Umbilical cord (tissue), 2 donors: ENCODE measurements at places on chromosomes 13 and 19. TPM values are rescaled to one million over a fixed set of nuclear protein-coding genes. Genes with fewer than 3 reads are reported as not detected.
A peak's percentile ranks its signal among the peaks of the same experiment; 100 is the strongest.

Gene SWSAP1
- total RNA-seq = 0.48 TPM

Gene ZNF573
- total RNA-seq = 8.7 TPM

Gene CLDN10
- total RNA-seq = 3.6 TPM

Gene ANGPTL4
- 5.3 TPM for total RNA-seq

Gene ZNF585A
- total RNA-seq = 47.9 TPM

Gene PSG6
- 0.96 TPM for total RNA-seq

Gene ELL
- 22.6 TPM for total RNA-seq

Gene CCNA1
- not detected for total RNA-seq

Gene ZNF723
- total RNA-seq = 1.2 TPM

GRCh38 chr13:45398877-45399276 is 19.3 kb downstream of the SLC25A30 start:
- no peak for DNase-seq

DNA sequence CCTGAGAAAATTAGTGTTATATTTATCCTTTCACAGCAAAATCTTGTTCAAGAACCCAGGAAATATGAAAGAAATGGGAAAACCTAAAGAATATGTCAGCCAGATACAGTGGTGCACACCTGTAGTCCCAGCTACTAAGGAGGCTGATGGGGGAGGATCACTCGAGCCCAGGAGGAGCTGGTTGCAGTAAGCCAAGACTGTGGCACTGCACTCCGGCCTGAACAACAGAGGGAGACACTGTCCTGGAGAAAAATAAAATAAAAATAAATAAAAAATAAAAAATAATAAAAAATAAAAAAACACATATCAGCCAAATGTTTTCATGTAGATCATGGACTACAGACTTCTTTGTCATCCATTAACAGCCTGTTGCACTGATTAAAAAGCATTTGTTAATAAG is 244.8 kb upstream of the KLHL1 start:
- DNase-seq = no peak

- DNase-seq = no peak
Measured at GRCh38 chr13:69619651-69620050, 488.0 kb upstream of the ATXN8OS start.

- no peak for DNase-seq
Measured at GRCh38 chr19:41646589-41647204, 19.8 kb upstream of the CEACAM4 start.

GRCh38 chr13:50572129-50572528 is 271.4 kb downstream of the DLEU7 start:
- no peak for DNase-seq

- DNase-seq = no peak
Measured at GRCh38 chr13:111066544-111066943, 48.6 kb upstream of the ARHGEF7 start.

GRCh38 chr13:49855930-49856329 is 63.4 kb upstream of the KPNA3 start:
- no peak for DNase-seq

DNA sequence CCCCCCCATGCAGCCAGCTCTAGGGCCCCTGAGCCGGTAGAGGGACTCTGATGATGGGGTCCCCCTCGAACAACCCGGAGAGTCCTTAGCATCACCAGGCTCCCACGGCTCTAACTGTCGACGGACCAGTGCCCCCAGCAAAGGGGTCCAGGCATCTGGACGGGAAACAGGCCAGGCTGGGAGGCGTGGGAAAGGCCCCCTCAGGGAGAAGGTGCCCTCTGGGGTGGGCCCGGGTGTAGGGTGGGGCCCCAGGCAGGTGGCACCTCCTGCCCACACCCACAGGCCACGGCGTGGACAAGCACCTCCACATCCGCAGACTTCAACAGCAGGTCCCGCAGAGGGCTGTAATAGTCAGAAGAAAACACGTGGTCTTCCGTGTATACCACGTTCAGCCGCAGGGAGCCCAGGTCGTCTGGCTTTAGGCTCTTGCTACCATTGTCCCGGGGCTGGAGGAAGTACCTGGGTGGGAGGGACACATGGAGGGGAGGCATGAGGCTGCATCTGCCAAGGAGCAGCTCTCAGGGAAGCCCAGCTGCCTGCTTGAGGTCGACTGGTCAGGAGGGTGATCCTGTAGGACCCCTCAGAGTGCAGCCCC is 44.7 kb upstream of the C13orf46 start:
- no peak for DNase-seq

DNA sequence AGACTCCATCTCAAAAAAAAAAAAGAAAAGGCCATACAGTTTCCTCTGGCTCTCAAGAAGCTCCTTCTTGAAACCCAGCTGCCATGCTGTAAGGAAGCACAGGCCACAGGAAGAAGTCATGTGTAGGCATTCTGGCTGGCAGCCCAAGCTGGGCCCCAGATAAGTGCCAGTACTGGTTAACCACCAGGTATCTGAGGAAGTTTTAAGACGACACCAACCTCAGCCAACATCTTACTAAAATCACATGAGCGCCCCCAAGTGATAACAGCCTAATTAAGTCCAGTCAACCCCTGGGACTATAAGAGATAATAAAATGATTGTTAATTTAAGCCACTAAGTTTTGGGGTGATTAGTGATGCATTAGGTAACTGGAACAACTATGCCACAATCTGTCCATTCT is 27.4 kb upstream of the AKT2 start:
- no peak for DNase-seq

DNA sequence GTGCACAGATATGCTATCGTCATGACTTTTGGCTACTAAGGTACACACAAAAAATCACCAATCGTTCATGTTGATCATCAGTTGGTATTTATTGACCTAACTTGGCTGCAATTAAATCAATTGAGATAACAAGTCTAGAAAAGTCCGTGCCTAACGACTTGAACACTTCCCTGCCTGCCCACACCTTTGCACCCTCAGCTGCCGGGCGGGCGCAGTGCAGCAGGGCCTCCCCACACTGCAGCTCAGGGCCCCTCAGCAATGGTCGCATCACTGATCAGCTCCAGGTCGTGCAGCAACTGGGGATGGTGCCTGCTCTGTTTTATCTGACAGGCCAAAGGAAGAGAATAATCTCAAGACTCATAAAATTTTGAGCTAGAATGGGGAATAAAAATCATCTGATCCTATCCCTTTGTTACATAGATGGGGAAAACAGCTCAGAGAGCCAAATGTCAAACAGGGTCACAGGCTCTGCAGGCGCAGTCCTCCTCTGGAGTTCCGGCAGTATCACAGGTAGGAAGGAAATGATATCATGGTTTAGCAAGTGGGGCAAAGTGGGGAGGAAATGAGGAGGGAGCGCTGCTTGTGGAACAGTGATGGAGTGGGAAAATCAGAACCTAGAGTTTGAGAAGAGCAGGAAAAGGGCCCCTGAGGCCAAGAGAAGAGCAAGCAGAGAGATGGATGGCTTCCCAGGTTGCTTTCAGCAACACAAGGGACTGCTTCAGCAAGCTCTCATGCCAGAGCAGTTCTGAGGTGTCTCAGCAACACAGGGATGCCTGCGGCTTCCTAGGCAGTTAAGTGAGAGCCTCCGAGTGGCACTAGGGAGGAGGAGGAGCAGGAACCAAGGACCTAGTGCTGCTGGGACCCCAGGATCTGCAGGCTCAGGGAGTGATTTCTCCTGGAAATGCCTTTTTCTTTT is 57.5 kb downstream of the SLC7A1 start:
- DNase-seq = no peak

GRCh38 chr13:38384171-38384570 is 34.5 kb downstream of the UFM1 start:
- DNase-seq = no peak

DNA sequence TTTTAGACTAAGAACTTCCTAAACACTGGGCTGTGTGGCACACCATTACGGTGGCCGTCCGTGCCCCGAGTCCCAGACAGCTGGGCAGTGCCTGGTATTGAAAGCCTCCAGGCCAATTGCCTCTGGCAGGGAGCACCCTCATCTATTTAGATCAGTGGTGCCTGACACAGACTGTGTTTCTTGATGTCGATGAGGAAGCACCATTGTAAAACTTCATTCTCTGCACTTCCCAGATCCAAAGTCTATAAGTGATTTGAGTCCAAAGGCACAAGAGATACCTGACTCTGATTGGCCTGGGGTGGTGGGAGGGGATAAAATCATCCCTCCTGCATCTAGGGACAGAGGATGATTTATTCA is 8.5 kb upstream of the STK24 start:
- DNase-seq = no peak

- DNase-seq = no peak
Measured at GRCh38 chr19:10747674-10748073, 29.8 kb downstream of the DNM2 start.

DNA sequence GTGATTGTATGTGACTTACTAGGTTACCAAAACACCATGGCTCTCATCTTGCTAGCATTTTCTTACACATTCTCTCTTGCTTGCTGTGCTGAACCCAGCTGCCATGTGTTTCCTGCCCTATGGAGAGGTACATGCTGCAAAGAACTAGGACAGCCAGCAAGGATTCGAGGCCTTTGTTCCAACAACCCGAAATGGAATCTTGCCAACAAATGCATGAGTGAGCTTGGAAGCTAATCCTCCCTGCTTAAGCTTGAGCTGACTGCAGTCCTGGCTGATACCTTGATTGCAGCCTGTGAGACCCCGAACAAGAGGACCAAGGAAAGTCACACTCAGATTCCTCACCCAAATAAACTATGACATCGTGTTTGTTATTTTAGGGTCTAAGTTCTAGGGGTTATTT is 651.2 kb downstream of the SLITRK6 start:
- DNase-seq = peak; percentile 8

- DNase-seq = no peak
Measured at GRCh38 chr13:112131713-112132113, 64.8 kb downstream of the SOX1 start.

GRCh38 chr13:94470126-94470525 is 9.4 kb downstream of the DCT start:
- no peak for DNase-seq

GRCh38 chr13:43221611-43222010 is 198.2 kb downstream of the DNAJC15 start:
- no peak for DNase-seq
